ENCODE measurements at places on chromosomes 12 and 14.

- no peak for DNase-seq
Observed at GRCh38 chr14:74524076-74524811, 30.7 kb downstream of the ISCA2 start.

DNA sequence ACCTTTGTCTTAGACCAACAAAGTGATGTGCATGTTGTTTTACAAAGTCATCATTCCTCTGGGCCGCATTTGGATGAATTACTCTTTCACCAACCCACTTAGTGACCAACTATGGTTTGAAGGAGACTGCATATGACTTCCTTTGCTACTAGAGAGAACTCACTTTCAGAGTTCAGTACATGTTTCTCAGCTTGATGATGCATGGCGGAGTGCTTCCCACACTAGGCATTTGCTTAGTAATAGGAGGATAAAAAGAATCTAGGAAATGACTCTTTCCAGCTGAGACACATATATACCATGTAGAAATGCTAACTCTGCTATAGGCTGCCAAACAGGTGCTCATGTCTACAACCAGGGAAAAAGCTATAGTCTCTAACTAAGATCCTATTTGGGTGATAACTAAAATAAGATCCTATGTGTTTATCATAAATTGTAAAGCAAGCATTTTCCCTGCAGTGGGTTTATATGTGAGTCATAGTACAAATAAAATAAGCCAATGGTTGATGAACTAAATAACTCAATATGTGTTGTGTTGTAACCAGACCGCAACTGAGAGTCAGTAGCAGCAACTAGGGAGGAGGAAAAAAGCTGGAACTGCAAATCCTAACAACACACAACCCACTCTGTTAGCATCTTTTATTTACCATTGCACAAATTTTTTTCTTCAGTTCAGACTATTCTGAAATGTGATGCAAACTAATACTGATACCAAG lies 87.2 kb downstream of the TSPAN8 start:
- no peak for DNase-seq

GRCh38 chr14:76759589-76759988 lies 1.7 kb upstream of the VASH1 start:
- DNase-seq: no peak

DNA sequence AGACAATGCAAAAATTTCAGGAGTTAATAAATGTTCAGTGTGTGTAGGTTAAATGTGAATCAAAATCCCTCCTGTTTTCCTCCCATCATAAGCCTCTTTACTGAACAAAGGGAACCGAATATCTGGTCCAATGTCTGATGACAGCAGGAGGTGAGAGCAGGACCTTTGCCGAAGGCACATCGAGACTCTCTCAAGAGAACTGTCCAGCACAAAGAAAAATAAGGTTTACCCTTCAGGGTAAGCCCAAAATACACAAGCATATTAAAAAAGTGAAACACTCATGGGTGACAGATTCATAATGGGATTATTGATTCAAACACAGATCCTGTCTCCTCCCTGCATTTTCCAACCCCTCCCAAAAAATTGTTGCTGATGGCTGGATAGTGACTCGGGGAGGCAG lies 4.2 kb upstream of the VSX2 start:
- DNase-seq: no peak

DNA sequence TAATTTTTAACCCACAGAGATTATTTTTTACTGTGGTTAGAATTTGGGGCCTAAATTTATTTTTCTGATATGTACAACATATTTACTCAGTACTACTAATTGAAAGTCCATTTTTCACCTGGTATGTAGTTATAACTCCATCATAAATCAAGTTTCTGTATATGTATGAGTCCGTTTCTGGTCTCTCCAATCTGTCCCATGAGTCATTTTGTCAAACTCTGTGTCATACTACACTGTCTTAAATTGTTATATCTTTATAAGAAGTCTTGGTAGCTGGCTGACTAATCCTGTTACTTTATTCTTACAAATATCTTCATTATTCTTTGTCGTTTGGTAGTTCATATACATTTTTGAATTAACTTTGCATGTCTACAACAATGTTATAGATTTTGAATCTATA lies 344.0 kb downstream of the PDZRN4 start:
- no peak for DNase-seq

DNA sequence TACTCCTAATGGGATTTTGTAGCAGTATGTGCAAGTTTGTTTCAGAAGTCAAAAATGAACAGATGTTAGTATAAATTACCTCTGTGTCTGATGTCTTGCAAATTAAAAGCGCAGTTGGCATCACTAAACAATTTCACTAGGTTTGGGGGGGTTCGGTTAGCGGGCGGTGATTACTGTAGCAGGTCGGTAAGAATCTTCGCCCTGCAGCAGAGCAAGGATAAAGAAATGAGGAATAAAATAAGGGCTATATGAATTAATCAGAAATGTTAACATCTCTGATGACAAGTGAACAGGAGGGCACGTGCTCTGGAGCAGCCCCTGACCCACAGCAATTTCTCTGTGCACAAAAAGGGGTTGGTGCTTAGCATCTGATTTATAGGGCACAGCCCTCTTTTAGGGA lies 43.6 kb upstream of the VSX2 start:
- no peak for DNase-seq

DNA sequence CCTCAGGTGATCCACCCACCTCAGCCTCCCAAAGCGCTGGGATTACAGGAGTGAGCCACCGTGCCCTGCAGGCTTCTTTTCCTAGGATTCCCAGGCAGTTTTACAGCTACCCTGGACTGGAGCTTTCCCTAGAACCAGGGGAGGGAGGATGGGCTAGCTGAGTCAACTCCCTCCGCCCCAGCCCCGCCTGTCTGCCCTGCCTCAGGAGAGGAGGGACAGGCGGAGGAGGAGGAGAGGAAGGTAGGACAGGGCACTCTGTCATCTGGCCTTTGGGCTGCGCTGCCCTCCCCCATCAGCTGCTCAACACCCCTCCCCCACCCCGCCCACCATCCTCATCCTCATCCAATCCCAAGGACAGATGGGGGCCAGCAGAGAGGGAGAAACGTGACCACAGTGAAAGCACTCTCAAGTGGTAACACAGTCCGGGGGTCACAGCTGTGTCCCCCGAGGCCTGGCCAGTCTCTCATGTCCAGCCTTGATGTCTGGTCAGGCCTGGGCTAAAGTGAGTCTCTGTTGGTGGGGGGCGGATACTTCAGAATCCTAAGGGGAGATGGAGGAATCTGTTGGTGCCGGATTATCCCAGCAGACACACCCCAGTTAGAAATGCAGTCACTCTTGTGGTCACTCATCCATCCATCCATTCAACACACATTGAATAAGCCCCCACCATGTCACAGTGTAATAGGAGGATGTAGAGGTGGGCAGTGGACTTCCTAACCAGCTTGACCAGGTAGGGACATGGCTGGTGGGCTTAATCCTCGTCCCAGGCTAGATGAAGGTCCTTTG lies 12.3 kb downstream of the FIGNL2 start:
- no peak for DNase-seq

GRCh38 chr14:67620217-67620785 lies 581 bp downstream of the ARG2 start:
- DNase-seq: no peak

- DNase-seq: no peak
Observed at GRCh38 chr14:22838631-22839041, 2.3 kb downstream of the MMP14 start.

DNA sequence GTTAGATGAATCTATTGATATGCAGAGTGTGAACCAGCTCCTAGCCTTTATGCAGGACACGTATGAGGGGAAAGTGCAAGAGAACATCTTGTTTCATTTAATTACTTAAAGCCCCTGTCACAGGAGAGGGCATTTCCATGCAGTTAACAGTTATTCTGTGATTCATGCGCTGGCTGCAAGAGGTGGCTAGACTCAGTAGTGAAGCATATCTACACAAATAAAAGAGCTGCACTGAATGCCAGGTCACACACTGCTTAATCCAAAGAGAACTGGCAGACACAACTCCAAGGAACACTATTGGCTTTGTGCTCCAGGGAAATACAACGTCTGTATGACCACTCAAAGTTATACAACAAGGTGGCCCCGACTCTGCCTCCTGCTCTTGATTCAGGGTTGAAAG lies 394.1 kb downstream of the C12orf75 start:
- DNase-seq: no peak

DNA sequence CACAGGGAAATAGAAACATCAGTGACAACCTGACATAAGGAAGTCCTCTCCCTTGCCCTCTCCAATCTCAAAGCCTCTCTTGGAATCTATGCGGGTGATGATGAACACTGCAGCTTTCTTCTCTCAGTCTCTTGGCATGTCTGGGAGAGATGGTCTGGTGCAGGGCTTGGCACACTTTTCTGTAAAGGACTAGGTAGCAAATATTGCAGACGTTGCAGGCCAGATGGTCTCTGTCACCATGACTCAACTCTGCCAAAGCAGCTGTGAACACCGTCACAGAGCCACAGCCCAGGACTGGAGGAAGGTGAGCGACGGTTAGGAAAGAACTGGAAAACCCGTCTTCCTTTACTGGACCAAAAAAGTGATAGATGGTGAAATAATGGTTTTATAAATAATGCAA lies 591.0 kb upstream of the TMEM132C start:
- no peak for DNase-seq

DNA sequence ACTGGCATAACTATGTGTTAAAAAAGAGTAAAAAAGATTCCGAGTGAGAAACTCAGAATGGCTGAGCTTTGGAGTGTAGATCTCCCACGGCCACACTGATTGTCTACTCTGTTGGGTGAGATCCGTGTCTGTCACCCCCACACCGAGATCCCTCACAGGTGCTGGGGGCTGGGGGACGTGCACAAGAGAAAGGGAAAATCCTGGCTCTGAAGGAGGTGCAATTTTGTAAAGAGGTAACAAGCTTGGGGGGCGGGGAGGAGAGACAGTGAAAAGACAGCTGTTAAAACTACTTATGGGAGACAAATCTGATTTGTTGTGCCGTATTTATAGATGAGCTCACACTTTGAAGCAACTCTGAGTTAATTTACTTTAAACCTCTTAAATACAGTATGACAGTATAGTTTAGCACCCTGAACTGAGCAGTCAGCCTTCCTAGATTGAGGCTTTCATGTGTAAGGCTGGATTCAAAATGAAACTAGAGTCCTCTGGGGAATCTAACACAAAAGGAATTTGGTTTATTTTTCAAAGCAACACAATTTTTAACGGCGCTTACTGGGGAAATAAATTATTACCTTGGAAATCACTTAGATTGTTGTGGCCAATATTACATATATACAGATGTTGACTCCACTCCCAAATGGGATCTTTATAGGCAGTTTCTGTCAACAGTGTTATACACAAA lies 167.4 kb upstream of the RGS6 start:
- no peak for DNase-seq

- no peak for DNase-seq
Observed at GRCh38 chr12:123399255-123399617, 15.3 kb downstream of the KMT5A start.

DNA sequence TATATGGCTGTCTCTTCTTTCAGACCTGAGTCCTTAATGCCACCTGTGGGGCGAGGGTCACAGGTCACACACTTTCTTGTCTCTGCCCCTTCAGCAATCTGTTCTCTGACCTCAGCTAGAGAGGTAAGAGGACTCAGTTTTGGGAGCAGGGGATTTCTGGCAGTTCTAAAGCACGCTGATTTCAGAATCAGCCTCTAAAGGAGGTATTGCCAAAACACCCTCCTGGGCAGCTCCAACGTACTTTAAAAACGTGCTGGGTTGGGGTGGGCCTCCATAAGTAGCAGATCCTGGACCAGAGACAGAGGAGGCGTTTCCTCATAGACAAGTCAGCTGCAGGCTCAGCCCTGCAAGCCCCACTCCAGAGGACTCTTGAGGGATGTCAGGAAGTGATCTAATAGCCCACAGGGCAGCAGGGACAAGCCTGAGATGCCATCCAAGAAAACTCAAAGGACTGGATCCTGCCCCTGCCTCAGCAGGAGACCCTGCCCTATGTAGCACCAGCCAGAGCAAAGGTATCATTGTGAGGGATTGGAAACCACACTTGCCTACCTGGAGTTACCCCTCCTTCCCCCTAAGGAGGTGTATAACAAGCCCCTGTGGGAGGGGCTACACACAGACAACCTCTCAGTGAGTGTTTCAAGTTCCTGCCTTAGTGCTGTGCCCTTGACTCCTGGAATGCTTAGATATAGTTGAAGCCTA lies 8.5 kb downstream of the CTDSP2 start:
- DNase-seq: no peak

- DNase-seq: no peak
Observed at GRCh38 chr12:12290206-12290605, 23.4 kb upstream of the LRP6 start.

GRCh38 chr14:36747411-36748184 lies 85.9 kb downstream of the PAX9 start:
- no peak for DNase-seq

- no peak for DNase-seq
Observed at GRCh38 chr12:99712281-99712680, 64.7 kb downstream of the GARIN6 start.

GRCh38 chr12:26017484-26018211 lies 59.2 kb downstream of the RASSF8 start:
- no peak for DNase-seq

GRCh38 chr12:3579446-3580093 lies 88.6 kb downstream of the PRMT8 start:
- no peak for DNase-seq

DNA sequence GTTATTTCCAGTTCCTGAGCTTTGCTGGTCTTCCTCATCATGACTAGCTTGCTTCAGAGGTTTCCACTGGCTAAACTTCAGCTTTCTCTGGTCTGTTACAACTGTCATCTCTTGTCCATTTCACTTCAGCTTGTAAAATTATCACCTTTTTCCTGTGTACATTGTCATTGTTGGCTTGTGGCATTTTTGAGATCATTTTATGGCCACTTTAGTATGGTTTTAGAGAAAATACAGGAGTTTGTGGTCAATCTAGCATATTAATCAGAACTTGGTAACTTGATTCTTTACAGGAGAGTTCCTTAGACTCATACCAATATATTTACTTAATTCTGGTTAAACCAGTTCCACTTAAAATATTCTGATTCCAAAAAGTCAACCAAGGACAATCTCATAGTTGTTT lies 235.9 kb upstream of the KITLG start:
- DNase-seq: no peak

GRCh38 chr12:5254703-5255102 lies 177.2 kb upstream of the NTF3 start:
- DNase-seq: no peak

DNA sequence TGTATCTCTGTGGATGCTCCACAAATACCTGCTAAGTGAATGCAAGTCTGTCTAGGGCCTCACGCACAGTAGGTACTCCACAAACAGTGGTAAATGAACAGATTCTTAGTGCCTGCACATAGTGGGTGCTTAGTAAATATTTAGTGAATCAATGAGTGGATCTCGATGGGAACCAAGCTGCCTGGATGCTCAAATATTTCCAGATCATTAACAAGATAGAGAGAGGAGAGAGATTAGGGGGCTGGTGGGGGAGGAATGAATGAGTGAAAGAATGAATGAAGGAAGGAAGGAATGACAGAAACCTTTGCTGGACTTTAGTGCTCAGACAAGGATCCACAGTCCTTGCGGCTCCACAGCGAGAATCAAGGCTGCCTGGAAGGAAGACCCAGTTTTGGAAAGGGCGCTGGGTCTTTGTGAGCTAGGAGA lies 118.2 kb downstream of the SCARB1 start:
- DNase-seq: no peak

GRCh38 chr12:111155521-111155920 lies 213.4 kb downstream of the PHETA1 start:
- no peak for DNase-seq

GRCh38 chr14:61927520-61927919 lies 165.3 kb downstream of the SNAPC1 start:
- DNase-seq: no peak
